ENCODE measurements at places on chromosomes 5 and 9. TPM values are rescaled to one million over a fixed set of nuclear protein-coding genes. Genes with fewer than 3 reads are reported as not detected.

The SLC46A2 gene
- total RNA-seq, result not detected

GRCh38 chr9:17160327-17160726 lies 25.5 kb downstream of the CNTLN start:
- DNase-seq, result no peak

GRCh38 chr9:80146466-80146865 lies 574.7 kb downstream of the TLE4 start:
- no peak for DNase-seq

- DNase-seq, result no peak
Observed at GRCh38 chr5:56677690-56678305, 137.6 kb upstream of the MAP3K1 start.

DNA sequence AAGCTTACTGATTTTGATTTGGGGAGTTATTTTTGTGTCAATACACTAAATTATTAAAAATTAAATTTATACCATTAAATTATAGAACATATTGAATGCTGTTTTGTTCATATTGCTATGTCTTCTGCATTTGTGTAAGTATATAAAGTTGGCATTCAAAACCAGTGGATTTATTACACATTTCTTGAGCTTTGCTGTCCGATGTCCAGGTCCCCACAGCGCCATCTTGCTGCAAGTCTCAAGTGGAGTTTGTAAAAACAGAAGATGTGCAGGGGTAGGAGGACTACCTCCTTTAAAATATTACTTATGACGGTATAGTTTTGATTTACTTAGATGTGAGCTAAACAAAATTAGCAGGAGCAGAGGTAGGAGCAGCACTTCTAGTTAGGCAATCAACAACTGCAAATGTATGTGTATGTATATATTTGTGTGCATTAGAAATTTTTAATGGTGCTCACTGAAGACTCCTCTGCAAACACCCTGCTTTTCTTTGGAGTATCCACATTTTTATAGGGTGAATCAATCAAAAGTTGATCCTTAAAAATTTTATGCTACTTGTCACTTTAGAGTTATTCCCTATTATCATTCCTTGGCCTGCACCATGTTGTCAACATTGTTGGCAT lies 37.4 kb downstream of the CPEB4 start:
- DNase-seq, result peak; percentile 24

GRCh38 chr5:67163231-67163756 lies 33.3 kb downstream of the CD180 start:
- DNase-seq, result no peak

The ERCC8 gene
- total RNA-seq, result 24.1 TPM

DNA sequence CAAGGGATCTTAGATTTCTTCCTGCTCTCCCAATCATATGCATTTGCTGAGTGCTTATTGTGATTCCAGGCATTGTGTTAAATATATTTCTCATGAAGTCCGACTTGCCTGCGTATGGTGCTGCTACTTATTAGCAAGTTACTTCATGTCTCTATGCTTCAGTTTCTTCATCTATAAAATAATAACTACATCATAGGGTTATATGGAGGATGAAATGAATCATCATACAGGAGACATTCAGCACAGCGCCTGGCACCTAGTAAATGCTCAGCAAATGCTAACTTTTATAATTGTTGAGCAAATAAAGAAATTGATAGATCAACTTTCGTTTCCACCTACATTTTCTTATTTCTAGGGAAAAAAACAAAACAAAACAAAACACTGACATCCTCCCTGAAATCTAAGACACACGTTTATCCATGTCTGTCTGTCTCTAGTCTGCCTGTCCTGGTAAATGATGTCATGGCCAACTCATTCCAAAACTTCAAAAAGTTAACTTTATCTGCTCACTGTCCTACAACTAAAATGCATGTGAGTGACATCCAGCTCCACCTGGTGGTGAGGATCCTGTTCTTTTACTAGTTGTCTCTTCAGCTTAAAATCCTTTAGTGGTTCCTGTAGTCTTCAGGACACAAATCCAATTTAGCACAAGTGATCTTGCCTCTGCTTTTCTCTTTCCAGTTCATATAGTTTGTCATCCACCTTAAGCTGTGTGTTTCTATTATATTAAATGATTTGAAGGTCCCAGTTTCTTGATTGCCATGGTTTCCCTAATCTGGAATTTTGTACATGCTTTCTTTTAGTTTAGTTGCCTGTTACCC lies 27.7 kb downstream of the PPP3R2 start:
- DNase-seq, result no peak

DNA sequence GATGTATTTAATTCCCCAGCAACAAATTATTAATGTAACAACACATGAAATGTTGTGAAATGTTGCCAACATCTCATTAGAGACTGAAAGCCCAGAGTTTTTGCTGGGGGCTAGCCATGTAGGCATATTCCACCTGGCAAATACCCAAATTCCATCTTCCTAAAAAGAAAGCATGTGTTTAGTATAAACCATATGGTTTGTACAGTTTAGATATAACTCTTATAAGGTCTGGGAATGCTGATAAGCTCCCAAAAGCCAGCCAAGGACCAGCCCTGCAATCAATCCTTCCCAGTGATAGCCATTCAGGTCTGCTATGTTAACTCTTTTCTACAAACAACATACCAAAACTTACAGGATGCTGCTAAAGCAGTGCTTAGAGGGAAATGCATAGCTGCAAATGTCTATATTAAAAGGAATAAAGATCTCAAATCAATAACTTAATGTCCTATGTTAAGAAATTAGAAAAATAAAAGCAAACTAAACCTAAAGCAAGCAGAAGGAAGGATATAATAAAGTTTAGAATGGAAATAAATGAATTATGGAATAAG lies 158.9 kb downstream of the AUH start:
- no peak for DNase-seq

- no peak for DNase-seq
Observed at GRCh38 chr5:6442333-6442732, 6.3 kb upstream of the UBE2QL1 start.

GRCh38 chr9:113388833-113389232 lies 12.0 kb upstream of the HDHD3 start:
- no peak for DNase-seq

DNA sequence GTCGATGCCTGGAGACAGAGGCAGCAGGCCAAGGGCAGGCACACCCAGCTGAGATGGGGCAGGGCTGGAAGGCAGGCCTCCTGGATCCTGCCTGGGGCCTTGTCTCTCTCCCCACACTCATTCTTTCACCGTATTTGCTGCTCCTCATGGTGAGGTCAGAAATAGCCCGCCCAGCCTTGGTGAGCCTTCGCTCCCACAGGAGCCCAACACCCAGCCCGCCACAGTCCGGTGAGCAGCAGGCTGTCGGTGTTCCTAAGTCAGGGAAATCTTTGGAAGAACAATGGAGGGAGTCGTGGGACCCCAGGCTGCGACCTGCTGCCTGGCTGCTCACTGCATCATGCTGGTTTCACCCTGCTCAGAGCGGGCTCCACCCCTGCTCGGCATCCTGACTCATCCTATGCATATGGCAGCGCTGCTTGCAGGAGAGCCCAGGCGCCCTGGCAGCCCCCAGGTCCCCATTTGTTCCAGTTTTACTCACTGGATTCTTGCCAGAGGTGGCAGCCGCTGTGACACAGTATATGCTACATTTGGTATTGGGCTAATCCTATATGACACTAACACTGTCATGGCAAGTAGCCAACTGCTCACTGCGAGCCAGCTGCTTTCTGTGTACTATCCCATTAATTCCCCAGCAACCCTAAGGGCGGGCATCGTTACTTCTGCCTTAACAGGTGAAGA lies 53.2 kb upstream of the NCS1 start:
- no peak for DNase-seq

GRCh38 chr5:60997721-60998120 lies 52.7 kb downstream of the NDUFAF2 start:
- no peak for DNase-seq

GRCh38 chr5:68219161-68219816 lies 3.7 kb downstream of the PIK3R1 start:
- DNase-seq, result no peak

The PCDHB11 gene
- 3.6 TPM for total RNA-seq

The RNF180 gene
- total RNA-seq, result 5.0 TPM

The FIBCD1 gene
- 0.23 TPM for total RNA-seq

The ANKRD33B gene
- total RNA-seq, result 0.84 TPM

DNA sequence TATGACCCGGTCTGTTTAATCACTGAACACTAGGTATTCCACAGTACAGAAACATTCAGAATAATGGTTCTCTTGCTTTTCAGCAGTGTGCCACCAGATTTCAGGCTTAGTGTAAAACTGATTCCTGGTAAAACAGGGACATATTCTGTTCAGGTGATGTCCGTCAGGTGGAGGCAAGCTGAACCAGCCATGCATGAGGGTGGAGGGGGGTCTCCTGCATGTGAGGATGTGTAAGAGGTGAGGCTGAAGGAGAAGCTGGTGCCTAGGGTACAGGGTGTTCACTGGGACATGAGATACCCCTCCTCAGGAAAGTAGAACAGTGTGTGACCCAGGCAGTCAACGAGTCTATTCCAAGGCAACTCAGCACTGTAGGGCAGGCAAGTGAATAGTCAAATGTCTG lies 563.9 kb downstream of the BNC2 start:
- DNase-seq, result no peak

DNA sequence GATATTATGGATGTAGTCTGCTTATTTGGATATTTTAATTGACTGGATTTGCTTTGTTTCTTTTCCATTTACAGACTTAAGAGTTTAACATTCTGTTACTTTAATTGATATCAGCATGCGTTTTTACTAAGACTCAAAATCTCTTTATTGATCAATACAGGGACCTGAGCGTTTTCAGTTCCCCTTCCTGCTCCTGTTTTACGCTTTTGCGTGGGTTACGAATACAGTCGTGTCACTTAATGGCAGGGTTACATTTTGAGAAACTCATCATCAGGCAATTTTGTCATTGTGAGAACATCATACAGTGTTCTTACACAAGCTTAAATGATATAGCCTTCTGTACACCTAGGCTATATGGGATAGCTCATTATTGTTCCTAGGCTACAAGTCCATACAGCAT lies 65.2 kb downstream of the PBX3 start:
- DNase-seq, result no peak

GRCh38 chr9:36471359-36471758 lies 71.3 kb upstream of the RNF38 start:
- no peak for DNase-seq

GRCh38 chr5:2715856-2716255 lies 35.6 kb downstream of the IRX2 start:
- no peak for DNase-seq

GRCh38 chr9:110199643-110200042 lies 8.3 kb downstream of the C9orf152 start:
- no peak for DNase-seq

DNA sequence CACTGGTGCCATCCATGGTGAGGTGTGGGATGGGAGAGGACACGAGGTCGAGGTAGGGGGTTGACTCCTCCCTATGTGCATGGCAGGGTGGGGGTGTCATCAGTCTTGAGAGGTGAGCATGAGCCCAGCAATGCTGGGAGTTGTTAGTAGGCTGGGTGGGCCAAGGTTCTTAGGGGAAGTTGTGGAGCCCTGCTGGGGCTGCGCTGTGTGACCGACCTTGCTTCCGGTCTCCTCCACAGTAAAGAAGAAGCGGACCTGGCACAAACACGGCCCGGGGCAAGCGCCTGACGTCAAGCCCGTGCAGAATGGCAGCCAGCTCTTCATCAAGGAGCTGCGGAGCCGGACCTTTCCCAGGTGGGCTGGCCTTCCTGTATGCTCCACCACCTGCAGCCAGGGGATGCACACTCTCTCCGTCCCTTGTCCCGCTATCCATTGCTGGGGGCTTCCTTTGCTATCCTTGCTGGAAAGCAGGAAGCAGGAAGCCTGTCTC lies 59.8 kb downstream of the PHF2 start:
- DNase-seq, result no peak

DNA sequence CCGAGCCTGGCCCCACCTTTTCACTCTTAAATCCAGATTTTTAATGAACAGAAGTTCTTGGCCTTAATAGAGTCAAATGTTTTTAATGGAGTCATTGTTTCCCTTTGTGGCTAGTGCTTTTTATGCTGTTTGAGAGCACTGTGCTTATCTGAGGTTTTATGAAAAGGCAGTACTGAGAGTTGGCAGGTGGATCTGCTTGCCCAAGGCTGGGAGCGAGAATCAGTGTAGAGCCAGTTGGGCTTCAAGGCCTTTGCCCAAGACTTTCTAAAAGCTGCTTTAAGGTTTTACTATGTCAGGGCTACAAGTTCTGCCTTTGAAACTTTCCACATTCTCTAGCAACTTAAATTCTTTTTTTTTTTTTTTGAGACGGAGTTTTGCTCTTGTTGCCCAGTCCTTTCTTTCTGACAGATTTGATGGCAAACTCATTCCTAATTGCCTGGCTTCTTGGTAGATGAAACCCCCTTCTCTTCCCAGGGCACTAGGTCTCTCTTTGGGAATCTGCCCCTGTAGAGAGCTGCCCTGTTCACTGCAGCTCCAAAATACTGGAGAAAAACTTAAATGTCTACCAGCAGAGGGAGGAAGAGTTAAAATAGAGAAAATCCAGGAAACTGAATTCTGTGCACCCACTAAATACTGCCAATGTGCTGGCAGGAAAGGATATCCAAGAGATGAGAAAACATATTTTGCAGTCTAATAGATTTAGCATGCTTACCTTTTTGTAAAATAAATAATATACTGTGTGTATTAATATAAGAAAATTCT lies 36.9 kb upstream of the CDK20 start:
- DNase-seq, result no peak

- DNase-seq, result no peak
Observed at GRCh38 chr5:17089690-17090089, 127.7 kb upstream of the BASP1 start.

The ADCY2 gene
- 3.5 TPM for total RNA-seq

DNA sequence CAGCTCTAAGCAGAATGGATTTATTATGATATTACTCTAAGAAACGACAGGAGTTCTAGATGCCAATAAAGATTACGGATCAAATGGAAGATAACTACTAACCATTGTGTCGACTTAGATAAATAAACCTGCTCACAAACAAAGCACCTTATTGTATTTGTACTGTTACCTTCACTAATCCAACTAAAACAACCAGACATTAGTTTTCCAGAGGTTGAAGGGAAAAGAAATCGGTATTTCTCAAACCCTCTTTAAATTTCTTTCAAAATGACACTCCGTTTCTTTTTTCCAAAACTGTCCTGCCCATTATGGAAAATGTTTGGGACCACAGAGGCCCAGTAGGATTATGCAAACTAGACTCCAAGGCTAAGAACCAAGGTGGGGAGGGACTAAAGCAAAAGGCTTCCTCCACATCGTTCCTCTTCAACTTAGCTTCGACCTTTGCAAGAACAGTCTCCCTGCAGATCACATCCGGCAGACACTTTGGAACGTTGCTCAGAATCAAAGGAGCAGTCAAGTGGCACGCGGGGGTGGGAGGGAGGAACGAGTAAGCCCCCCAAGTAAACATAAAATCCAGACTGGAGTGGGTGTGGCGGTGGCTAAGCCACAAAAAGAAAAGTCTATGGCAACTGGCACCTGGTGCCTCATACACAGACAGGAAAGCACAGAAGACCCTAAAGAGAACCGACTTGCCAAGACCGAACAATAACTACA lies 2.7 kb downstream of the MLLT3 start:
- DNase-seq, result no peak
